ENCODE measurements at places on chromosomes 6 and 20.

DNA sequence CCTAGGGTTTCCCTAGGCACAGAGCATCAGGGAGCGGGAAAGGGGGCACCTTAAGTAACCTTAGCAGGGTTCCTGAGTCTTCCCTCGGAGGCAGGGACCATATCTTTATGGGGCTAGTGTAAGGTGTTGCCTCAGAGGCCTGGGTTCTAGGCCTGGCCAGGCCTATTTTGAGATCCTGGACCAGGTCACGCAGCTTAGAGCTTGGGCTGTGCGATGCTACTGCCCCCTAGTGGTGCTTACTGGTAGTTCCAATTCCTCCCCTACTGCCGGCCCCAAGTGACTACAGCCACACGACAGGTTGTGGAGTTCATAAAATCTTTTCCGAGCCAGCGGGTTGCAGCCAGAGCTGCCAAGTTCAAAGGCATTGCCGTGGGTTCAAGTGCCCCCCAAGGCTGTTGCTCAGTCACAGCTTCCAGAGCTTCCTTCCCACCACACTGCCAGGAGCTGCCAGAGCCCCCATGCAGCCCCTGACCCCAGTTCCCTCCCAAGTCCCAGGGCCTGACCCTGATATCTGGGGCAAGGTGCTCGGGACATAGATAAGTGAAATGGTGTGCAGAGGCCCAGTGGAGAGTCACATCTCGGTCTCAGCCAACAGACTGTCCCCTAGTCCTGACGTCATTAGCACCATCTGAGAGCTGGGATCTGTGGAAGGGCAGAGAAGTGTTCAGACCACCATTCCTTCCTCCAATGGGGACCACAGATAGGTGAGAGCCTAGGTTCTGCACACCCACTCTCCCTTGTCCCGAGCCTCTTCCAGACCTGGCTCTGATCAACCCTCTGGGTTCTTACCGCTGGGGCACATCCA, 3.3 kb downstream of the LRRC73 start:
- H3K4me1 ChIP-seq: peaks cover 25% of the 10 kb centered on the region
- H3K27me3 ChIP-seq: no peaks in the 10 kb centered on the region
- no peak overlapping the region for H3K4me3 ChIP-seq
- DNase-seq: peak; percentile 67
- H3K27ac ChIP-seq: peak overlapping the region; percentile 38

- no peaks in the 10 kb centered on the region for H3K4me1 ChIP-seq
- H3K27ac ChIP-seq: no peak overlapping the region
- no peaks in the 10 kb centered on the region for H3K36me3 ChIP-seq
- DNase-seq: no peak
- H3K4me3 ChIP-seq: no peak overlapping the region
Observed at GRCh38 chr6:129731428-129731827, 21.5 kb upstream of the ARHGAP18 start.

DNA sequence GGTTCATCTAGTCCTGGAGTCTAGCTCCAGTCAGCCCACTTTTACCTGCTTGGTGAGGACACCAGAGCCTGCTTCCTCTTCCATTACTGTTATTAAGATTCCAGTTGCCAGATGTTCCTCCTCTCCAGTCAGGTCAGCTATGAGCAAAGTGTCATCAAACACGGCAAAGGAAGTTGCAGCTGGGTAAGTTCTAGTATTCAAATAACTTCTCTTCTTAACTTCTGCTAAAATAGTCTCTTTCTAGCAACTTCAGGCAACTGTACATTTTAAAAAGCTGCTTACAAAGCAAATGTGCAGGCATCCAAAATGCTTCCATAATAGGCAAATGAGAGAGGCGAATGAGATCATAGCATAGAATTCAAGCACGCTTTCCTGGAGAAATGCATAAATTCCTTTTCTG, 18.4 kb upstream of the MRPS18A start:
- no peaks in the 10 kb centered on the region for H3K4me1 ChIP-seq
- peaks cover 48% of the 10 kb centered on the region for H3K27me3 ChIP-seq
- H3K4me3 ChIP-seq: no peak overlapping the region
- no peaks in the 10 kb centered on the region for H3K36me3 ChIP-seq
- DNase-seq: no peak

DNA sequence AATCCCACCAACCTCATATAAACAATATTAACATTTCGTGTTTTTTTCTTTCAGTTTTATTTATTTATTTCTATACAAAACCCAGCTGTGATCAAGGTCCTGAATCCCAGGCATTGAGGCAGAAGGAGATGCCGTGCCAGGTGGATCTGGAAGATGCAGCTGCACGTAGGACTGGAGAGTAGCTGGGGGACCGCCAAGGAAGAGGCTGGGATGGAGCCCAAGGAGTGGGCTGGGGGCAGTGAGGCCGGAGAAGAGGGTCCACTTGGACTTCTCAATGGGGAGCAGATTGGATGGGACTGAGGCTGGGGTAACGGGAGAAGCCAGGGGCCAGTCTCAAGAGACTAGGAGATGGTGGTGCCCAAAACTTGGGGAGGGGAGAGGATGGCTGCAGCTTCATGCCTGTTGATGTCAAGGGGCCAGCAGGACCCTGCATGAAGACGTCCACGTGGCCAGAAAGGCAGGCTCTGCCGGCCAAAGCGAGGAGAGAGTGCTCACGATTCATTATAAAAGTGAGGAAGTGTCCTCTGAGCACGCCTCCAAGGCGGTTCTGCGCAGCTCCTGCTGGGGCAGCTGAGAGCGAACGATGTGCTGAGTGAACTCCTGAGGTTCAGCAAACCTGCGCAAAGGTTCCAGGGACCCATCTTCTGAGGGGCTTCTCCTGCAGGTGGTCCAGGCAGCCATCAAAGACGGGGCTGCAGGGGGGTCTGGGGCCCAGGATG, 110.3 kb downstream of the BMP7 start:
- DNase-seq: no peak
- H3K4me3 ChIP-seq: no peak overlapping the region
- H3K36me3 ChIP-seq: no peaks in the 10 kb centered on the region
- no peaks in the 10 kb centered on the region for H3K27me3 ChIP-seq

GRCh38 chr20:37902504-37903313, at the start of gene VSTM2L:
TSS of gene VSTM2L (plus strand) at chr20:37903127. CDS start at chr20:37903351, 224 bp downstream.
- no peaks in the 10 kb centered on the region for H3K4me1 ChIP-seq
- peaks cover 13% of the 10 kb centered on the region for H3K27me3 ChIP-seq
- H3K36me3 ChIP-seq: no peaks in the 10 kb centered on the region
- no peak within 1 kb of the TSS for H3K27ac ChIP-seq
- no peak within 1 kb of the TSS for H3K4me3 ChIP-seq

GRCh38 chr6:101080597-101080996, 199.5 kb upstream of the ASCC3 start:
- H3K27ac ChIP-seq: no peak overlapping the region
- no peak for DNase-seq
- no peaks in the 10 kb centered on the region for H3K36me3 ChIP-seq
- no peaks in the 10 kb centered on the region for H3K4me1 ChIP-seq

DNA sequence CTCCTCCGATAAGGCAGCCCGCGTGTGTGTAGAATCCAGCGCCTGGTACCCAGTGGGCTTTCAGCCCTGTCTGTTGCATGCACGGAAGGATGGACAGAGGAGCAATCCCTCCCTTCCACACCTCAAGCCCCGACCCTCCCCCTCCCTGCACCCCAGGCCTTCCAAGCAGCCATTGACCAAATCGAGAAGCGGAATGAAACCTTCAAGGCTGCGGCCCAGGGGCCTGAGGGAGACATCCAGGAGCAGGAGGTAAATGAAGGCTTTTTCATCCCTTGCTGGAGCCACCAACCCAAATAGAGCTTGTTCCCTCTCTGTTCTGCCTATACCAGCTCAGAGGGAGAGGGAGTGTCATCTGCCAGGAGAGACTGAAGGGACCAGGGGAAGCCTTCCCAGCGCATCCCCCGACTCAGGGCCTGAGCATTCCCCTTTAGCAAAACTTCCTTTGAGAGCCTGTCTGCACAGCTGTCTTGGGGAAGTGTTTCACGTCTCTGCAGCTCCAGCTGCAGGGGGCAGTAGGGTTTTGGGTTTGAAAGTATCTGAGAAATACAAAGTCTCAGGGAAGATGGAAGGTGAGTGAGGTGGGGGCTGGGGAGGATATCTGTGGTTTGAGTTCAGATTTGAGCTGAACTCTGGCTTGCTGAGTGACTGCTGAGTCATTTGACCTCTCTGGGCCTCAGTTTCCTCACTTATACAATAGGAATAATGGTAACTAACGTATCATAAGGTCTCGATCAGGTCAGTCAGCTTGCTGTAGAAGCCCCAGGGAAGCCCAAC, 16.1 kb downstream of the FGD2 start:
- H3K4me3 ChIP-seq: no peak overlapping the region
- H3K27ac ChIP-seq: peak overlapping the region; percentile 8
- DNase-seq: peak; percentile 50
- H3K27me3 ChIP-seq: no peaks in the 10 kb centered on the region
- no peaks in the 10 kb centered on the region for H3K36me3 ChIP-seq

DNA sequence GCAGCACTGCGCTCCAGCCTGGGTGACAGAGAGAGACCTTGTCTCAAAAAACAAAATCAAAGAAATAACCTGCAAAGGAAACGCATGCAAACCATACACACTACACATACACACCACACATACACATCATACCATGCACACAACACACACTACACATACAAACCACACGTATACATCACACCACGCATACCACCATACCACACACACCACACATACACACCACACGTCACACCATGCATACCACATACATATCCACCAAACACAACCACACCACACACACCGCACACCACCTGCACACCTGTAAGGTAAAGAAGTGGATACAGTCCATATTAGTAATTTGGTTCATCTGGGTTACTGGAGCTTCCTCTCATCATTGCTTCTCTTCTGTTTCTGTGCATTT, 32.3 kb upstream of the F13A1 start:
- no peak overlapping the region for H3K4me3 ChIP-seq
- H3K27ac ChIP-seq: no peak overlapping the region
- H3K27me3 ChIP-seq: no peaks in the 10 kb centered on the region
- H3K36me3 ChIP-seq: no peaks in the 10 kb centered on the region
- H3K4me1 ChIP-seq: no peaks in the 10 kb centered on the region

GRCh38 chr6:75167325-75167724, 38.5 kb downstream of the COL12A1 start:
- no peaks in the 10 kb centered on the region for H3K36me3 ChIP-seq
- H3K27ac ChIP-seq: no peak overlapping the region
- no peak overlapping the region for H3K4me3 ChIP-seq

DNA sequence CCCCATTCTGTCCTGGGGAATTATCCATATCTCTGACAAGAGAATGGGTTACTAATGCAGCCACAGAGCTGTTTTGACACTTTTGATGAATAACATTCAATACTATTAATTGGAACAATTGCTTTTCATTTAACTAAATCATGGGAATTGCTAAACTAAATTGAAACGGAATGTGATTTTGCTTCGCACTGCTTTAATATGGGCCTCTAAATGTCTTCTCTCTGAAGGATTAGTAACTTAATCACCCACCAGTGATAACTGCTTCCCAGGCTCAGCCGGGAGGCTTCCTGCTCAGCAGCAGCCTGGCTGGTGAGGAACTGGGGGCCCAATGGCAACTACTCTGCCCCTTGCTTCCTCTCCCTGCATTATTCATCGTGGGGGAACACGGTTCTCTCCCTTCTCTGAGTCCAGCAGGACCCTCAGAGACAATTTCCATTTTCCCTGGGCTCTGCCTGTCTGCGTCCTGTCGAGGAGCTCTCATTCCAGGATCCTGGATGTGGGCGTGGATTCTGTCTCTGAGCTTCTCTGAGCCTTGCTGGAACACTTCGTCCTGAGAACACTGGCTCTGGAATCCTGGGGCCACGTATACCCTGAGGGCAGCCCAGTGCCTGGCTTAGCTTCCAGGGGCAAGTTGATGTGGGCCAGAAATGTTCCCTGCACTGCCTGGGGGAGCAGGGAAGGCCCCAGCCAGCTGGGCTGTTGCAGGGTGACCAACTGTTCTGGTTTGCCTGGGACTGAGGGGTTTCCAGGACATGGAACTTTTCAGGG, 308.9 kb downstream of the DHX35 start:
- H3K36me3 ChIP-seq: no peaks in the 10 kb centered on the region
- no peak for DNase-seq
- H3K27me3 ChIP-seq: no peaks in the 10 kb centered on the region
- H3K4me1 ChIP-seq: no peaks in the 10 kb centered on the region

DNA sequence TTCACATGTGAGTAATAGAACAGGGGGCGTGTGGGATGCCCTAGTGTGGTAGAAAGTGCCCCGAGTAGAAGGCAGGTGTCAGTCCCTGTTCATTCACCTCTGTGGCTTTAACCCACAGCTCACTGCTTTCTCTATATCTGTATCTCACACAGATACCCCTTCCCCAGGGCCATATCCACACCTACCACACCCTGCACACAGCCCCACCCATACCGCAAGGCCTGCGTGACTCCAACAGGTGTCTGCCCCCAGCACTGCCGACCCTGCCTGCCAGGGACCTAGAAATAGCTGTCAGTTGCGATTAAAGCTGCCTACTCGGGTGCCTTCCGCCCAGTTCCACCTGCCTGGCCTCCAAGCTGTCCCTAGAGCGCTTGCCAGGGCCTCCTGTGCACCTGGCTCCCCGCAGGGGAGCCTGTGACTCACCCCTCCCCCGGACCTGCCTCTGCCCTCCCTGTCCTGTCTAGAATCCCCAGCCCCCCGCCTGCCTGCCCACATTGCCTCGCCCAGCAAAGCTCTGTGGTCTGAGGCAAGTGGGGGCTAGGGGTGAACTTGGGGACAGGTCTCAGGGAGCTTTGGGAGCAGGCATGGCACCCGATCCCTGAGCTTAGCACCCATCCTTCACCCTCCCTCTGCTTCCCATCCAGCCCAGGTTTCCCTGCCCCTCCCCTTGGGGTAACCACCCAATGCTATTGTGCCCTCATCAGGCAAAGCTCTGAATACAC, 38.3 kb upstream of the ID1 start:
- H3K27ac ChIP-seq: no peak overlapping the region
- no peaks in the 10 kb centered on the region for H3K27me3 ChIP-seq
- peaks cover 37% of the 10 kb centered on the region for H3K36me3 ChIP-seq
- DNase-seq: no peak

DNA sequence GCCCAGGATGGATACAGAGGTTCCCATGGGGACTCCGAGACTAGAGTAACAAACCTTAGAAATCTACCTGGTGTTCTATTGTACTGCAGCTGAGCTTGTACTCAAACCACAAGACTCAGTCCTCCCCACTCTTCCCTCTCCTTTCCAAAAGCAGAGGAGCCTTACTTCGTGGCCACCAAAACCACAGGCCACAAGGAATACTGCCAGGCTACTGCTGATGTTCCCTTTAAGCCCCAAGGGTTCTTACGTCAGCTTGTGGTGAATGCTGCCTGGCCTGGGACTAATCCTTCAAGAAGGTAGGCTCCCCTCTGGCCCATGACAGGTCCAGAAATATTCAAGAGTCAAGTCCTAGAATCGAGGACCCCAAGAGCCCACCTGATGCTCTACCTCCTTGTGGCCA, 10.5 kb upstream of the DEFB128 start:
- no peak overlapping the region for H3K4me3 ChIP-seq
- H3K36me3 ChIP-seq: no peaks in the 10 kb centered on the region
- H3K4me1 ChIP-seq: no peaks in the 10 kb centered on the region
- peaks cover 10% of the 10 kb centered on the region for H3K27me3 ChIP-seq
- DNase-seq: no peak
- no peak overlapping the region for H3K27ac ChIP-seq

- no peaks in the 10 kb centered on the region for H3K4me1 ChIP-seq
- no peak overlapping the region for H3K4me3 ChIP-seq
- no peak overlapping the region for H3K27ac ChIP-seq
- no peaks in the 10 kb centered on the region for H3K36me3 ChIP-seq
- no peak for DNase-seq
Observed at GRCh38 chr20:18754030-18754652, 59.4 kb upstream of the SCP2D1 start.
